Activated CD4-positive, alpha-beta T cell treated with anti-CD3 and anti-CD28 coated beads for 4 hours (primary cell): ENCODE measurements at places on chromosomes 11 and 22.
A peak's percentile ranks its signal among the peaks of the same experiment; 100 is the strongest.

DNA sequence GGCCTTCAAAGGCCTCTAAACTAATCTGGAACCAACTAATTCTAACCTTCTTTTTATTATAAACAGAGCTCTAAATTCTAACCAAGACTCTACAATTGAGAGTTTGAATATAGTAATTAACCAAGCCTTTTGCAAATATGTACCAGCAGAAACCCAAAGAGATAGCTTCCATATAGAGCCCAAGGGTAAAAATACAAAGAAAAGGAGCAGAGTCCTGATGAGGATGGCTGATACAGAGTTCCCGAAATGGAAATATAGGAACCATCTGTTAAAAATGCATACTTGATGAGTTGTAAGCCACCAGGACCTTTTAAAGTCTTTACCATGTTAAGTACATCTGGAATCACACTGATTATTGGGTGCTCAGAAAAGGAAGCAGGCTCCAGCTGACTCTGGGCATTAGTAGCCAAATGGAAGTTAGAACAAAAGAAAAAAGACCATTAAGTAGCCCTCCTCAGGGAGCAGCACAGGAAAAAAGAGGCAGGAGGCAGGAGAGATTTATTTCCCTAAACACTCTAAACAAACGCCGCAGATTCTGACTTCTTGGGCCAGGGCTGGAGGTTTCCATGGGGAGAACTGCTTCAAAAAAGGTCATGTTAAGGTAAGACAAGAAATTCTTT lies 463.1 kb upstream of the FAT3 start:
- DNase-seq, result no peak

DNA sequence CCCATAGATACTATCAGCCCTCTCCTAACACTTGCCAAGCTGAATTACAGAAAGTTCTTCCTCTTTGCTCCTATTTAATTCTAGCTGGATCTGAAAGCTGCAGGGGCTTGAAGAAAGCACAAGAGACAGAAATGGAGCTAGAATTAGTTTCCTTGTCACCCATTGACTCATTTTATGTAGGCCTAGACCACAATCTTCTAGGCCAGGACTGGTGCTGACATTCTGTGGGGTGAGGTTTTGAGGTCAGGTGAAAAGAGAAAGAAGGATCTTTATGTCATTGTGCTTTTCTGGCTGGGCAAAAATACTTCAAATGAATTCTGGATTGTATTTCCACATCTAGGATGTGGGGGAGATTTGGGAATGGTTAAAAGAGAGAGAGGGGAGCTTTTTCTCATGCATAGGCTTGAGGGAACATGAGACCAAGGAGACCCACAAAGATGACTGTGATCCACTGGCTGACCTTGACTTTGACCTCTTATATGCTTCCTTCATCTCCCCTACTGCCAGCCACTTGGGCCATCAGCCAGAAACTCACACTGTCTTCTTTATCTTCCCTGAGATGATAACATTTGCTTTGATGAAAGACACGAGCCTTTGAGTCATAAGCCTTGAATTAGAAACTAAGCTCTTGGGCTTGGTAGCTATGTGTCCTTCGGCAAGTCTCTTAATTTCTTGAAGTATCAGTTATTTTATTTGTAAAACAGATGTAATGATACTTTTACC lies 274.9 kb upstream of the CADM1 start:
- DNase-seq, result no peak

DNA sequence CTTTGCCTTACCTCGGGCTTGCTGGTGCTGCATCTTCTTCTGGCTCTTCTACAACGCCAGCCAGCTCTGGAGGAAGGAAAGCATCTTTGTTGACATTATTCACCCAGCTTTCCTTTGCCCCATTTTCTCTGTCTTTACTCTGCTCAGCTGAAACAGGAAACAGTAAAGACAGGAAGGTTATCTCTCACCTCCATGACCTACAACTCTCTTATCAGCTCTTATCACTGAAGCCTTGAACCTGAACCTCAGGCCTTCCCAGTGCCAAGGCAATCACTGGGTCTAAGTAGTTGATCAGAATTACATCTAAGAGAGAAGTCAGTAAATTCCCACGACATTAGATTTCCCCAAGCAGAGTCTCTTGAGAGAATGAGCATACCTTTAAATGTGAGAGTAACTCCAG lies 59.6 kb upstream of the CCDC89 start:
- DNase-seq, result no peak

DNA sequence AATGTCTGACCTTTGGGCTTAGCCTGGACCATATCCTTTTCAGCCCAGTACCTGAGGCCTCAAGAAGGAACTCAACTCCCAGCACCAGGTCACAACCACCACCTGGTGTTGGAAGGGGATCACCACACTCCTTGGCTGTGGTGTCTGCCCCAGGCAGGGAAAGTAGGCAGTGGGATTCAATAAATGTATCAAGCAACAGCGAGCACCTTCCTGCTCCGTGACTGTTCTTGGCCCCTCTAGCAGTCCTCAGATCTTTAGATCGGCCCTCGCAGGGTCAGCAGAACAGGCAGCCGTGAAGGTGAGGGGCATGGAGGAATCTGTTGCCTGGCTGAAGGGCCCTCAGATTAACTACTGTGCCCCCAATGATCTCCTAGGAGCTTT lies 15.9 kb downstream of the ARFGAP2 start:
- DNase-seq, result no peak

GRCh38 chr22:20456064-20456721 lies 18.6 kb upstream of the SCARF2 start:
- DNase-seq, result peak; percentile 76

GRCh38 chr22:19535001-19535400 lies 10.8 kb upstream of the CLDN5 start:
- DNase-seq, result no peak

DNA sequence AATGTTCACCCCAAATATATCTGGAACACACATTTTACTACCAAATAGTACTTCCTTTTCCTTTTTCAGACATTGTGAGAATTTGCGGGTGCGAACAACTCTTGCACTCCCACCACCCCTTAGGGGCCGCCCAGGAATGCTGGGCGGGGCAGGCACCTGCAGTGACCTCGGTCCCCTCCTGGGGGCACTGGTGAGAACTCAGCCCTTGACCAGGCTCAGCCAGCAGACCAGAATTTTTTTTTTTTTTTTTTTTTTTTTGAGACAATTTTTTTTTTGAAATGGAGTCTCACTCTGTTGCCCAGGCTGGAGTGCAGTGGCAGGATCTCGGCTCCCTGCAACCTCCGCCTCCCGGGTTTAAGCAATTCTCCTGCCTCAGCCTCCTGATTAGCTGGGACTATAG lies 75.8 kb downstream of the ARHGAP8 start:
- no peak for DNase-seq

GRCh38 chr11:124039557-124039956 lies 1.6 kb downstream of the OR10G7 start:
- DNase-seq, result no peak

- no peak for DNase-seq
Measured at GRCh38 chr11:68839911-68840641, 1.6 kb downstream of the CPT1A start.
